IMR-90 (cell line): ENCODE measurements at places on chromosomes 6 and 20. TPM values are rescaled to one million over a fixed set of nuclear protein-coding genes. Genes with fewer than 3 reads are reported as not detected.

Gene APCDD1L
- 18.0 and 18.3 TPM in 2 replicates for polyA plus RNA-seq

Gene C6orf52
- polyA plus RNA-seq: 0.31 TPM in 1 of 2 replicates, not detected in the other

Gene GMPR
- 7.0 and 8.6 TPM in 2 replicates for polyA plus RNA-seq

Gene MUCL3
- polyA plus RNA-seq: not detected in 2 replicates

Gene TGM3
- not detected in 2 replicates for polyA plus RNA-seq

Gene TTLL9
- polyA plus RNA-seq: not detected in 2 replicates

DNA sequence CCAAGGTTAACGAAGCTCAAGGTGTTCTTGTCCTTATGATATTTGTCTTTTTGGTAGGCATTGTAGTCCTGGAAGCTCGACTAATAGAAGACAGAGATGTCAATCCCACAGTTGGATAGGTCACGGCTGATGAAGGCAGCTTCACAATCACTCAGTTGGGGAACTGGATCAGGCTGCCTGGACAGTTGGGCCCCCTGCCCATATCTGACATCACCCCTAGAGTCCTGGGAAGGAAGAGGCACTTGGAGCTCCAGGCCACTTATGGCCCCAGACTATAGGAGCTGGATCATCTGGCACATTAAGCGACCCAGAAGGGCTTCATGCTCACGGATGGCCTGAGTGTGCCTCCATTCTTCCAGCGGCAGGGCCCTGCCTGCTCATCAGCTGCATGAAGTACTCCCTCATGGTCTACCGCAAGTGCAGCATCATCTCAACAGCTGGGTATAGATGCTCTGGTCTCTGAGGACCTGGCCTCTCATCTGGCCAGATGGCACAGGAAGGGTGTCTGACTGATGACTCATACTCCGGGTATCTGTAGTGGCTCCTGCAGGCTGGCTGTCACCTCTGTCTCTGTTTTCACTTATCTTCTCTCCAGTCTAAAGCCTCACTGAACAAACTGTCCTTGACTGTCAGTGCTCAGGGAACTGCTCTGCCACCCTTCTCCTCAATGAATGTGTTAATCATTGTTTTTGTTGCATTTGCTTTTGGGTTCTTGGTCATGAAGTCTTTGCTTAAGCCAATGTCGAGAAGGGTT lies 29.2 kb upstream of the SSR1 start:
- DNase-seq: no peak

DNA sequence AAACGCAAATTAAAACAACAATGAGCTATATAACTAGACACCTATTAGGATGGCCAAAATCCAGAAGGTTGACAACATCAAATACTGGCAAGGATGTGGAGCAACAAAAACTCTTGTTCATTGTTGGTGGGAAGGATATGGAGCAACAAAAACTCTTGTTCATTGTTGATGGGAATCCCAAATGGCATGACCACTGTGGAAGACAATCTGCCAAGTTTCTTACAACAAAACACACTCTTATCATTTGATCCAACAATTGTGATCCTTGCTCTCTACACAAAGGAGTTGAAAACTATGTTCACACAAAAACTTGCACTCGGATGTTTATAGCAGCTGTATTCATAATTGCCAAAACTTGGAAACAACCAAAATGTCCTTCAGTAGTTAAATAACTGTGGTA lies 61.8 kb upstream of the LAMA2 start:
- no peak for DNase-seq

DNA sequence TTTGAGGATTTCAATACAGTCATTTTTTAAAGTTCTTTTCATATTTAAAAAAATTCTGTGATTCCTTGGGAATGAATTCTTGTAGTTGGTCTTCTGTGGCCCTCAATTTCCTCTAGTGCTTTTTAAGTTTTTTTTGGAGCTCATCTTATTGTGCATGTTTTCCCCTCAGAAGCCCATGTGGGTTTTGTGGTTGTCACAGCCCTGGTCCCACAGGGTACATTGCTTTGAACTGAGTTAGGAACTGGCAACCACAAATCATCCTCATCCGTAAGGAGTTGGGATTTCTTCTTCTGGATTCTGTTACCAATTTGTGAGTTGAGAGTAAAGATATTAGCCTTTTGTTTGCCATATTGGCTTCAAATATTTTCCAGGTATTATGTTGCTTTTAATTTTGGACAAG lies 89.9 kb downstream of the AKAP7 start:
- no peak for DNase-seq

GRCh38 chr6:94468830-94469229 lies 1049.5 kb upstream of the EPHA7 start:
- DNase-seq: no peak

DNA sequence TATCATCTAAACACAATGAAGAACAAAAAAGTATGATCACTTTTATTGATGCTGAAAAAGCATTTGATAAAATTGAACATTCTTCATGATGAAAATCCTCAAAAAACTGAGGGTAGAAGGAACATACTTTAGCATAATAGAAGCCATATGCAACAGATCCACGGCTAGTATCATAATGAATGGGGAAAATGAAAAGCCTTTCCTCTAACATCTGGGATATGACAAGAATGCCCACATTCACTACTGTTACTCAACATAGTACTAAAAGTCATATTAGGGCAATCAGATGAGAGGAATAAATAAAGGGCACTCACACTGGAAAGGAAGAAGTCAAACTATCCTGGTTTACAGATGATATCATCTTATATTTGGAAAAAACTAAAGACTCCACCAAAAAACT lies 256.6 kb downstream of the RFPL4B start:
- no peak for DNase-seq

GRCh38 chr6:161363286-161363685 lies 89.4 kb upstream of the AGPAT4 start:
- no peak for DNase-seq

DNA sequence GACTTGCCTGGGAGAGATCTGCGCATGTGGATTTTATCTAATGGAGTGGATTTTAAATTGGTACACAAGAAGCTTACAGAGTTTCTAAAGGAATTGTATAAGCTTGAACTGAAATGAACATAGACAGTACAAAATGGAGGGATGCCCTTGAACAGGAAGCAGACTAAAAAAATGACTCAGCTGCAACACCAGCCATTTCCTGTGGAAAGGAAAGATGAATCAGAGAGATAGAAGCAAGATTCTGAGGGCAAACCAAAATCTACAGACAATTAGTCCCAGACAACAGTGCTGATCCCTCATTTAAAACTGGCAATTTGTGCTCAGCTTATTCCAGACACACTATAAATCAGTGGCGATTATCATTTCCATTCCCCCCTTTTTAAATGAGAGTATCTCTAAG lies 114.6 kb upstream of the TCF21 start:
- DNase-seq: peak; percentile 75

- DNase-seq: peak; percentile 82
Measured at GRCh38 chr20:34579191-34579978, 20.9 kb downstream of the MAP1LC3A start.

- DNase-seq: no peak
Measured at GRCh38 chr20:24699321-24700165, 230.1 kb downstream of the SYNDIG1 start.
